KBM-7 (cell line): ENCODE measurements at places on chromosomes 5 and 9.
A peak's percentile ranks its signal among the peaks of the same experiment; 100 is the strongest.

DNA sequence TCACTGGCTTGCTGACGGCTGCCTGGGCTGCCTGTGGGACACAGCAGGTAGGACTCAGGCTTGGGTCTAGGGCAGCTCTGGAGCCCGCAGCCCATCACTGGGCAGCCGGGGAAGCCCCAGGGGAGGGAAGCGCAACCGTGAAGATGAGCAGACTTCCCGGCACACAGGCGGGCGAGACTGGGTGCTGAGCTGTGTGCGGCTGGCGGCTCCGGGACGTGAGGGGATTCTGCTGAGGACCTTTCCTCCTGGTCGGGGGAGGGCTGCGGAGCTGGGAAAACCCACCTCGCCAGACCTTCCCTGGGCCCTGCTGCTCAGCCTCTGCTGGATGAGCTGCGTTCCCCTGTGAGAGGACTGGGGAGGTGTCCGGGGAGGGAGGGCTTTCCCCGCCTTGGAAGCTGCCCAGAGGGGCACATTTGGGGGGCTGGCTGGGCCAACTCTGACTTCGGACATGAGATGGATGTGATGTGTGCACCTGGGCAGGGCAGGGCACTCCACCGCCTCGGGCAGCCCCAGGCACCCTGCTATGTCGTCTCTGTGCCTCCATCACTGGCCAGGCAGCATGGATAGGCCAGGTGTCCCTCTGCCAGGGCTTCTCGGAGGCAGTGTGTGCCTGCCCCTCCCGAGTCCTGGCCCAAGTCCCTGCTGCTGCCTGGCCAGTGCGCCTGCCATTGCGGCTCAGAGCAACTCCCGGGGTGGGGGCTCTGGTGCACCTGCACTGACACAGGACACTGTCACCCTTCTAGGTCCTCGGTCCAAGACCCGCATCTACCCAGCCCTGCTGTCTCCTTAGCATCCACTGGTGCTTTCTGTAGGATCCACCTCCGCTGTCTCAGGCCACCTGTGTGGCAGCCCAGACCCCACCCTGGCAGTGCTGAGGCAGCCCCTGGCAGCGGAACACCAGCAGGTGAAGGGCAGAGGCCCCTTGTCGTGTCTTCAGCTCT is 66.4 kb downstream of the COL5A1 start:
- DNase-seq, result no peak

GRCh38 chr9:101650142-101650541 is 55.4 kb upstream of the PPP3R2 start:
- DNase-seq, result no peak

DNA sequence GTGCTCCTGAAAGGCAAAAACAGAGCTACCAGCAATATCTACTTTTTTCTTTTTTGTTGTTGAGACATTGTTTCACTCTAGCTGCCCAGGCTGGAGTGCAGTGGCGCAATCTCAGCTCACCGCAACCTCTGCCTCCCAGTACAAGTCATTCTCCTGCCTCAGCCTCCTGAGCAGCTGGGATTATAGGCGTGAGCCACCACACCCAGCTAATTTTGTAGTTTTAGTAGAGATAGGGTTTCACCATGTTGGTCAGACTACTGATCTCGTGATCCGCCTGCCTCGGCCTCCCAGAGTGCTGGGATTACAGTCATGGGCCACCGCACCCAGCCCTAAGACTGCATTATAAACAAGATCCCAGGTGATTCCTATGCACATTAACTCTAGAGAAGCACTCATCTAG is 17.0 kb downstream of the PLPP1 start:
- DNase-seq, result no peak

GRCh38 chr5:58759745-58760144 is 176.9 kb downstream of the RAB3C start:
- DNase-seq, result peak; percentile 60

GRCh38 chr5:59615272-59615671 is 278.3 kb downstream of the PDE4D start:
- no peak for DNase-seq

- DNase-seq, result peak; percentile 3
Observed at GRCh38 chr5:5886812-5887486, 464.5 kb downstream of the ICE1 start.

DNA sequence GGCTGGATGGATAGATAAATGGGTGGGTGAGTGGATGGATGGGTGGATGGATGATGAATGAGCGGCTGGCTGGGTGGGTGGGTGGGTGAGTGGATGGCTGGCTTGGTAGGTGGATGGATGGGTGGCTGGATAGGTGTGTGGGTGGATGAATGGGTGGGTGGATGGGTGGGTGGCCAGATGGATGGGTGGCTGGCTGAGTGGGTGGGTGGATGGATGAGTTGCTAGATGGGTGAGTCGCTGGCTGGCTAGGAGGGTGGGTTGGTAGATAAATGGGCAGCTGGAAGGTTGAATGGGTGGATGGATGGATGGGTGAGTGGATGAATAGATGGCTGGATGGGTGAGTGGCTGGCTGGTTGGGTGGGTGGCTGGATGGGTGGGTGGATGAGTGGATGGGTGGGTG is 27.9 kb upstream of the CEP72 start:
- DNase-seq, result no peak

GRCh38 chr9:6723881-6724420 is 33.8 kb upstream of the KDM4C start:
- DNase-seq, result no peak

DNA sequence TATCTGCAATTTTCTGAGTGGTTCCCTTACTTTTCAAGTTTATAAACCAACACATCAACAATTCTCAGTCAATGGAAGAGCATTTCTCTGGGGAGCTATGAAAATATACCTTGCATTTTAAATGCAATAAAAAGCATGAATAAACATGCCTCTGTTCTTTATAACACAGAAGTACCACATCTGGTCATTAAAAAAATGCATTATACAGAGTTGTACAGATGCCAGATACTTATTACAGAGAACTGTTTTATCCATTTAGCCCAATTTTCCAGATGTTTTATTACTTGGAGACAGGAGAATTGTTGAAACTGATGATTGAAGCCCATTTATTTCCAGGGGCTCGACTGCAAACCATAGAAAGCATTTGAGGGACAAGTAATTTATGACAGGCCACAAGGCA is 19.2 kb upstream of the HEXB start:
- DNase-seq, result no peak

DNA sequence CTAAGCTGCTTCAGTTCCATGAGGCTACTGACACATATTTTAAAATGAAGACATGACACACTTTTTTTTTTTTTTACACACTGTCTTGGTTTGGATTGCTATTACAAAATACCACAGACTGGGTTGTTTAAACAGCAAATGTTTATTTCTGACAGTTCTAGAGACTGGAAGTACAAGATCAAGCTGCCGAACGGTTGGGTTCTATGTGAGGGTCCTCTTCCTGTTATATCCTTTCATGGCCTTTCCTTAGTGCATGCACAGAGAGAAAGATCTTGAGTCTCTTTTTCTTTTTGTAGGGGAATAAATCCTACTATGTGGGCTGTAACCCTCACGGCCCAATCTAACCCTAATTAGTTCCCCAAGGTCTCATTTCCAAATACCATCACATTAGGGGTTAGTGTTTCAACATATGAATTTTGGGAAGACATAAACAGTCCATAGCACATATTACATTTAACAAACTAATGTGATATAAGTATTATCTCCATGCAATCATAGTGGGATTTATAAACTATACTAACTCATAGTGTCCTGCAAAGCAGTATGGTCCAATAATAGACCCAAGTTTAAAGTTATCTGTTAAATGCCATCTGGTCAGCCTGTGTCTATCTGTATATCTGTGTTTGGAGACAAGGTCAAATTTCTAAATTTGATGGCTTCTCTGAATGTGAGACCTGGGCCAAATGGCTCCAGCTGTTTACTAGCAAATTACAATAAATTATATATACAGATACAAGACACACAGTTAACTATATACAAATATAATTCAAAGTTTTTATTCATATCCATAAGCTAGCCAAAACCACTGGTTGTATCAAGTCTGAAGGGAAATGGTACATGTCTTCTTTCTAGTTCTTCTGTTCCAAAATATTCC is 90.3 kb upstream of the NREP start:
- no peak for DNase-seq

- no peak for DNase-seq
Observed at GRCh38 chr9:94941211-94941875, 214.8 kb downstream of the AOPEP start.
